ENCODE measurements at places on chromosomes 6 and 20.

GRCh38 chr6:136795386-136795785, 3.1 kb upstream of the MAP3K5 start:
- DNase-seq: no peak

- DNase-seq: no peak
Measured at GRCh38 chr6:87210979-87211378, 55.6 kb downstream of the ZNF292 start.

- no peak for DNase-seq
Measured at GRCh38 chr6:14290772-14291330, 173.3 kb downstream of the CD83 start.

GRCh38 chr6:106037060-106037459, 49.1 kb upstream of the PRDM1 start:
- no peak for DNase-seq

- DNase-seq: no peak
Measured at GRCh38 chr6:303948-304558, 11.8 kb downstream of the DUSP22 start.

DNA sequence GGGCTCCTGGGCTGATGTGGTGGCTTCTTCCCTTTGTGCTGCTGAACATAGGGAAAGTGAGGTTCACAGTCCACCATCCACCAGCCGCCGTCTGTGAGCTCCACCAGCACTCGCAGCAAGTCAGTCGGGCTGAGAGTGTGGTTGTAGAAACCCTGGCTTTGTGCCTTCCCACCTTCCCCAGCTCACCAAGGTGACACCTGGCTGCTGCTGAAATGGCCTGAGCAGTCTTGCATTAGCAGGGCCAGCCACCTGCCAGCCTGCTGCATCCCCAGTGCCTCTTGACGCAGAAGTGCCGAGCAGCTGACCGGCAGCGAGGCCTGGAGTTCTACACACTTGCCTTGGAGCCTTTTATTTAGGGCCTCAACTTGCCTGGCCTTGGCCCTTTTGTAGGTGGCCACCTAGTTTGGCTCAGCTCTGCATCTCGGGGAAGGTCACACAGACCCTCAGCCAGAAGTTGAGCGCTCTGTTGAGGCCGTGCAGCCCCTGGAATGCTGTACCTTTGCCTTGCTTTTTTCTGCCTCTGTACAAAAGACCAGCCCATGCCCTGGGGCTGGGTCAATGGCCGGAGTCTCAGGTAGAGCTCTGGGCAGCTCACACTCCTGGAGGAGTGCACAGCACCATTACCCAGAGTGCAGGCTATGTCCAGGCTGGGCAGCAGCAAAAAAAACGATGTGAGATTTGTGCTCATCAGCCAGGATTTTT, 76.5 kb downstream of the PTPN1 start:
- DNase-seq: no peak

DNA sequence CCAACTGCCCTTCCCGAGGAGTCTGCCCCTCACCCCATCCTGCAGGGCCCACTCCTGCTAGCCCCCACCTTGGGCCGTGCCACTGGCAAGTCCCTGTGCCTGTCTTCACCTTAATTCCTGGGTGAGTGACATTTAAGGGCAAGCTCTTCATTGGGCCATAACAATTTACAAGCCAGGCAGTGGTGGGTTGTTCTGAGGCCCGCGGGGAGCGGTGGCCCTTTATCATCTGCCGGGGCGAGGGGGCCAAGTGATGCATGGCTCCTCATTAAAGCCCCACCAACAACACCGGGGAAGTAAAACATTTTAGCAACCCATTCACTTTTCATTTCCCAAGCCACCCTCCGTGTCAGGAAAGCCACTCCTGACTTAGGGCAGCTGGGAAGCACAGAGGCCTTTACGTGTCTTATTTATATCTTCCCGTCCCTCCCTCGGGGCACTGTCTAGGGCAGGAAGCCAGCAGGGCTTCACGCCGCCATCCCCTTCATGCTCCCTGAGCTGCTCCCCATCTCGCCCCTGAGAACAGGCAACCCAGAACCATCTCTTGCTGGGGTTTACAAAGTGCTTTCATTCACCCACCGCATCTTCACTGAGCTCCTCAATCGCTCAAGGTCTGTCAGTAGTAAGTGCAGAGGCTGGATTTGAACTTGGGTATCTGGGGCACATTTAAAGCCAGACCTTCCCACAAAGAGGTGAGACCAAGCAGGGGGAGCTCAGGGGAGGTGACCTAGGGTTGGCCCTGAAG, 55.5 kb upstream of the CCDC167 start:
- DNase-seq: no peak

DNA sequence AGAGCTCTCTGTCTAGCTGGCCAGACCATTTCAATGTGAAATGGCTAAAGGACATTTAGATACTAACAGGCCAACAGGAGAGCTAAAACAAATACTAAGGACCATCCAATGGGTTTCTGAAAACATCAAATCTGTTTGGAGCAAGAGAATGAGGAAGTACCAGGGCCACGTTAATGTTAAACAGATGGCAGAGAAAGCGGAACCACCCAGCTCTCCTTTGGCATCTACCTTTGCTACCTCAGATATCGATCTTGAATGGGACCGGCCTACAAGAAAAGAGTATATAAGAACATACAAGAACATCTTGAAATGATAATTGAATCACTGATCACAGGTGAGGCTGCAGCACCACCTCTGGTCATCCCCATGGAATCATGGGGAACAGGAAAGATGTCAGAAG, 31.8 kb downstream of the KCNK5 start:
- no peak for DNase-seq

- DNase-seq: no peak
Measured at GRCh38 chr6:168017629-168018028, 20.2 kb downstream of the KIF25 start.

- no peak for DNase-seq
Measured at GRCh38 chr20:20457392-20458126, 89.7 kb downstream of the INSM1 start.

DNA sequence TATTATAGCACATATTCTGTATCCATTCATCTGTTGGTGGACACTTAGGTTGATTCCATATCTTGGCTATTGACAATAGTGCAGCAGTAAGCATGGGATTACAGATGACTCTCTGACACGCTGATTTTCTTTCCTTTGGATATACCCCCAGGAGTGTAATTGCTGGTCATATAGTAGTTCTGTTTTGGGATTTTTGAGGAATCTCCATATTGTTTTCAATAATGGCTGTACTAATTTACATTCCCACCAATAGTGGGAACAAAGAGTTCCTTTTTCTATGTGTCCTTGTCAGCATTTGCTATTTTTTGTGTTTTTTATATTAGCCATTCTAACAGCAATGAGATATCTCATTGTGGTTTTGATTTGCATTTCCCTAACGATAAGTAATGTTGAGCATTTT, 309.0 kb upstream of the JARID2 start:
- no peak for DNase-seq

DNA sequence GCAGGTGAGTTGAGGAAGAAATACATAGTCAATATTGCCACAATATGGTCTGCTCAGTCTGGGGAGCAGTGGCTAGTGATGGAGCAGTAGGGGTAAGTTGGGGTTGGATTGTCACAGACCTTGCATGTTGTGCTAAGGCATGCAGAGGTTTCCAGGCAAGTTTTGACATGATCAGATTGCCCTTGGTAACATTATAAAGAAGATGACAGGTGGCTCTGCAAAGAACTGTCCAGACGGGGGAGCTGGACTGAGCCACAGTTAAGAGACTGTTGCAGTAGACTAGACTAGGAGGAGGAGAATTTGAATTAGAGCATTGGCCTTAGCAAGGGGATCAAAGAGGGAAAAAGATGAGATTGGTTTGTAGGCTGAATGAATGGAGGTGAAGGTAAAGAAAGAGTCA, 23.4 kb downstream of the ATRN start:
- DNase-seq: no peak

DNA sequence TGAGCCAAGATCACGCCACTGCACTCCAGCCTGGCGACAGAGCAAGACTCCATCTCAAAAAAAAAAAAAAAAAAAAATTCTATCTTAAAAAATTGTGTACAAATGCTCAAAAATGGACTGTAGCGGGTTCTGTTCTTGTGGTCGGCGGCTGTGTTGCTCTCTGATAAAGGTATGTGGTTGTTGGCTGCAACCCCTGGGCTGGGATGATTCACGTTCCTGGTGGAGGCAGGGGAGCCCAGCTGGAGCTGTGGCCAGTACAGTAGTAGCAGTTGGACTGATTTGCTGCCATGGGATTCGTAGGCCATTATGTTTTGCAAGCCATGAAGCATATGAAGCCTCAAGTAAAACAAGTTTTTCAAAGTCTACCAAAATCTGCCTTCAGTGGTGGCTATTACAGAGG, 22.3 kb downstream of the MDN1 start:
- peak; percentile 27 for DNase-seq

GRCh38 chr20:19826179-19826914, 68.3 kb downstream of the RIN2 start:
- DNase-seq: no peak

- DNase-seq: no peak
Measured at GRCh38 chr20:9293145-9293544, 221.2 kb upstream of the LAMP5 start.

GRCh38 chr6:81049425-81050042, 702.9 kb downstream of the TENT5A start:
- peak; percentile 4 for DNase-seq
